Sigmoid colon (tissue), 7 donors: ENCODE measurements at places on chromosomes 1 and 21.

DNA sequence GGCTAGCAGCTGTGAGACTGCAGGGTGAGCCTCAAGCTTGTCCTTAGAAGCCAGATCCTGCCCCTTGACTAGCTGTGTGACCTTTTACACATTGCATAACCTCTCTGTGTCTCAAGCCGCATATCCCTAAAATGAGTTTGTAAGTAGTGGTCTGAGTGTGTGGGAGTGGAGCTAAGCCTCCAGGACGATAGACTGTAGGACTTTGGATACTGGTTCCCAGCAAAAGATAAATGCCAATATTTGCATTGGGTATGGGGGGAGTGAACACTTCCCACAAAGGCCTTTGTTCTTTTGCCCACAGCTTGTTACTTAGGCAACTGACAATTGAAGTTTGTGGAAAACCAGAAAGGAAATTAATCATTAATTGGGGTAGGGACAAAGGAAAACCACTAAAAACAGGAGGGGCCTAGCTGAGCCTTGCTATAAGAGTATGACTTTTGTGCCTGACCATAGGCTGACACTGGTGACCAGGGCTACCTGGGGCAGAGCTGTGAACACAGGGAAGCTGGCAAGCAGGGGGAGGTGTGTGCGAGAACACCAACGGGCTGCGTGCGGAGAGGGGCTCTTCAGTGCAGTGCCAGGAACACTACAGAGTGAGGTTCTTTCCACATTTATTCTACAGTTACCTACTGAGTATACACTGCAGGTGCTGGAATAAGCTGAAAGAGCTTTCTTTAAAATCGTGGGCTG, 102.4 kb upstream of the ETV3 start:
- DNase-seq = no peak

DNA sequence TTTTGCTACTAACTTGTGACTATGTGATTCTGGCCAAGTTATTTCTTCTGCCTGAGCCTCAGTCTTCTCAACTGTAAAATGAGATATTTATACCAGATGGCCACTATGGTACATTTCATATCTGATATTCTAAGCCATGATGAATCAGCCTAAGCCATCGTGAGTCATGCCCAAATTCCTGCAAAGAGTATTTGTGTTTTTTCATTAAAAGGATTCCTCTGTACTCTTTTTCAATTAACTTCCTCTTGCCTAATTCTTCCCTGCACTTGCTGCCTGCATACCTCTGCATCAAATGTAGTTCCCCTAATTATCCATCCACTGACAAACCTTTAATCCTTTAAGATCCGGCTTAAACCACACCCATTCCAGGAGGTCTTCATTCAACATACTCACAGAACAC, 575.1 kb upstream of the BEND5 start:
- no peak for DNase-seq

GRCh38 chr21:40792691-40793456, 54.1 kb downstream of the DSCAM start:
- DNase-seq = no peak

GRCh38 chr1:27057801-27058625, 45.4 kb upstream of the TENT5B start:
- DNase-seq = no peak

- no peak for DNase-seq
These were observed 13.7 kb downstream of the DHRS3 start for GRCh38 chr1:12604114-12604874.

- DNase-seq = no peak
These were observed 212.0 kb downstream of the SLC45A1 start for GRCh38 chr1:8529901-8530300.

DNA sequence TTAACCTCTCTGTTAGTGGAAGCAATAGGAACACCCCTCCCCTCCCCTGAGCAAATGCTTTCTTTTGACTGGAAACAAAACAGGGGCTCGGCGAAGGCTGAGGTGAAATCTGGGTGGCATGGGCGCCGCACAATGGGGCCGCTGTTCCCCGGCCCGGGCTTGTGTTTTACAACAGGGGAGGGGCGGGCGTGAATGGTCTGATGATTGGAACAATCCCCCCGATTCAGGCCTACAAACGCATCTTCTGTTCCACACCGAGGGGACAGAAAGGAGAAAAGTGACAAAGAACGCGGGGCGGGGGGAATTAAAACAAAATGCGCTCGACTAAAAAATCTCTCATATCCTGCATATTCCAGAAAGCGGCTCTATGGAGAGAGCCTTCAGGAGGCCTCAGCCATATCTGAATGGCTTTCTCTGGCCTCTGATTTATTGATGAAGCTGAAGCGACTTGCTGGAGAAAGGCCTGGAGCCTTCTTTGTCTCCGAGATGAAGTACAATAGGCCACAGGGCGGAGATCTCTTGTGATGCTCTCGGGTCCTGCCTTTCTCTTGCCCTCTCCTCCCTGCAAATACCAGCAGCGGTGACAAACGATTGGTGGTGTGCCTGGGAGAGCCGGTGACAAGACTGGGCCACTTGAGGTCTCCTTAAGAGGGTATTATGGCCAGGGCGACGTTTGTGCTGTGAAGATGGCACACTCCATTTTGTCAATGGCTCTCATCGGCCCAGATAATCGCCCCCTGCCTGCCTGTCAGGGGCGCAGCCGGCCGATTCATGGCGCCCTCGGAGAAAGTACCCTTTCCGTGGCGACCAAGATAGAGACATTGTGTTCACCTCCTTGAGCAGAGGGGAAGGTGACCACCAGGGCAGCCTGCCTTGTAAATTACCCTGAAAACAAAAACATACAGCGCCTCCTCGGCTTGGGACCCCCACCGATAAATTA, 47.1 kb upstream of the OLIG2 start:
- no peak for DNase-seq

GRCh38 chr1:85447006-85447943, 17.7 kb downstream of the DDAH1 start:
- DNase-seq = no peak

GRCh38 chr1:7669559-7670311, 101.4 kb upstream of the VAMP3 start:
- no peak for DNase-seq

GRCh38 chr1:913491-914130, 10.1 kb upstream of the SAMD11 start:
- peak; percentile 59 for DNase-seq

GRCh38 chr1:44262816-44263567, 49.7 kb downstream of the DMAP1 start:
- DNase-seq = no peak

DNA sequence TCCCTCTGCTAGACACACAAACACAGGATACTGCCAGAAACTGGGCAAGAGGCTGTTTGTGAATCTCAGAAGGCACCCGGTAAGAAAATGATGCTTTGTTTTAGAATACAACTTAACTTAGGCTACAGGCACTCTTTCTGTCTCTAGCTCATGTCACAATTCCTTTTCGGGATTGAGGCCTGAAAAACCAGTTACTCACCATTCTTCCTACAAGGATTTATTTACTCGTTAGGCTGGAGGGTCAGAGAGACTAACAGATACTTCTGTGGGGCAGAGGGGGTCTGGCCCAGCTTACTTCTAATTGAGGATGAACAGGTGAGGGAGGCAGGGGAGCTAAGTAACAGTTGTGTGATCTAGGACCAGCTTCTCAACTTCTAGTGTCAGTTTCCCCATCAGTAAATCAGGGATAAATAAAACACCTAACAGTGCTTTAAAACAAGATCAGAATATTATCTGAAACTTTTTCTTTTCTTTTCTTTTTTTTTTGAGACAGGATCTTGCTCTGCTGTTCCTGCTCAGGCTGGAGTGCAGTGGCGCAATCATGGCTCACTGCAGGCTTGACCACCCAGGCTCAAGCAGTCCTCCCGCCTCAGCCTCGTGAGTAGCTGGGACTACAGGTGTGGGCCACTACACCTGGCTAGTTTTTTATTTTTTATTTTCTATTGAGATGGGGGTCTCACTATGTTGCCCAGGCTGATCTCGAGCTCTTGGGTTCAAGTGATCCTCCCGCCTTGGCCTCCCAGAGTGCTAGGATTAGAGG, 31.9 kb downstream of the NFYC start:
- no peak for DNase-seq

- no peak for DNase-seq
These were observed 102.2 kb downstream of the NTMT2 start for GRCh38 chr1:170247751-170248521.

- no peak for DNase-seq
These were observed 24.8 kb downstream of the HSD11B1 start for GRCh38 chr1:209729436-209729835.

DNA sequence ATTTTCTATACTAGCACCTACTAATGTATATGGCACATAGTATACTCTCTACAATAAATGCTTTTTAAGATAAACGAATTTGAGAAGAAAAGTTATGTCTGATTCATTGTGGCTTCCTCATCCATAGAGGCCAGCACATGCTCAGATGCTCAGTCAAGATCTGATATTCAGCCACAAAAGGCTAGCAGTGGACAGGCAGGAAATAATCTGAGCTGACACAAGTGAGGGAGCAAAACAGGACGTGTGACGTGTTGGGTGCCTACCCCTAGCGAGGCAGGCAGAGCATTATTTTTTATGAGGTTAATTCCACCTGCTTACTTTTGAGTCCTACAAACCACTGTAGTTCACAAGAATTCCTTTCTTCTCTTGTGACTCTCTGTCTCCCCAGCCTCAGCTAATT, 550.9 kb downstream of the SMYD3 start:
- no peak for DNase-seq

- DNase-seq = no peak
These were observed 9.1 kb downstream of the TUFT1 start for GRCh38 chr1:151549199-151549598.

- DNase-seq = no peak
These were observed 71.9 kb downstream of the DTL start for GRCh38 chr1:212107481-212107880.

GRCh38 chr1:231719485-231720183, 93.0 kb downstream of the DISC1 start:
- DNase-seq = no peak

DNA sequence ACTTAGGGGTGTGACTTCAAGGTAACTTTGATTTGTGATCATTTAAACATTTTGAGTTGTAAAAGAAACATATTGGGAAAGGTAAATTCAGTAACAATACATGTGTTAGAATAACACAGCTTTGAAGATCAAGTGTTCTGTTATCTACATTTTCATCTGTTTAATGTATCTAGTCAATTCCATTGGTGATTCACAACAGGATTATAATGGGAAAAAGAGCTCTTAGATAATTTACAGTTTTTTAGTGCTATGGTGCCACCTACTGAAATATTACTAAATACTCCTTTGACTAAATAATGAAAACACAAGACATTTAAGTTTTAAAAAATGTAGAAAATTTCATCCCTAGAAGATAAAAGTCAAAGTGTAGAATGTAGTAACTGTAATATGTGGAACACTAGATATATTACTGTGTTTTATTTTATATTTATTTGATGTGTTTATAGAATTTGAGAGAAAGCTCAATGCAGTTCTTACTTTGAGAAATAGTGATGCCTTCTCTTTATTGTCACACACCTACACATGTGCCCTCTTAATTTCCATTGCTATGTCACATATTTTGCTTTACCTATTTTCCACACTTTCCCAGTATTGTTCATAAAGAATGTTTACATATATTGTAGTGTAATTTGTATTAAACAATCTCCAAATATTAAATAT, 47.4 kb downstream of the PTPRC start:
- DNase-seq = no peak

- no peak for DNase-seq
These were observed 5.9 kb downstream of the COX20 start for GRCh38 chr1:244841273-244841927.

DNA sequence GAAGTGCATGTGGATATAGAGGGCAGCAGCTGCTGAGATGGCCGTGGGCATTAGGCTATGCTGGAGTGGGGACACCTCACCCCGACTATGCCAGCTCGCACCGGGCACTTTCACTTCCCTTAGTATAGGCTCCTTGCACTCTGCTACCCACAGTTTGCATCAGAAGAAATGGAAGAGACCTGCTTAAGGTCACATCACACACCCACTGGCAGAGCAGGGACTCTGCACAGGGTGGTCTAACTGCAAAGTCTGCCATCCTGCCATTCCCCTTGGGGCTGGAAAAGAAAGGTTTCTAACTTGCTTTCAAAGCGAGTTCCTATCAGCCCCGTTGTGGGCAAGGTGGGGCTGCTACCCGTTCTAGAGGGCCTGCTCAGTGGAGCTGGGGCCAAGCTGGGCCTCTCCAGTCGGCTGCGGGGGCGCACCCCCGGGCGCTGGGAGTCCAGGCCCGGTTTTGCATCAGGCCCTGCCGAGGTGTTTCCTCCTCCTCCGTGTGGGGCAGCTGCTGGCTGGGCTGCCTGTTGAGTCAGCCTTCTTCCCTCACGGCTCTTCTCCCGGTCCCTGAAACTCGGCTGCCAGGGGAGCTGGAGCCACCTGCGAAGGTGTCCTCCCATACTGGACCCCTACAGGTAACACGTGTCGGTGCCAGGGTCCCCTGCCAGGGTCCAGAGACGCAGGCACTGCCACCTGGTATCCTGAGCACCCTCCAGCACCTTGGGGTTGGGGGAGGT, at the start of gene SYTL1:
TSS of gene SYTL1 (plus strand) at position 498 of the 728 bp plus-strand sequence. CDS start 3,313 bp downstream, outside the sequence.
- DNase-seq = no peak

DNA sequence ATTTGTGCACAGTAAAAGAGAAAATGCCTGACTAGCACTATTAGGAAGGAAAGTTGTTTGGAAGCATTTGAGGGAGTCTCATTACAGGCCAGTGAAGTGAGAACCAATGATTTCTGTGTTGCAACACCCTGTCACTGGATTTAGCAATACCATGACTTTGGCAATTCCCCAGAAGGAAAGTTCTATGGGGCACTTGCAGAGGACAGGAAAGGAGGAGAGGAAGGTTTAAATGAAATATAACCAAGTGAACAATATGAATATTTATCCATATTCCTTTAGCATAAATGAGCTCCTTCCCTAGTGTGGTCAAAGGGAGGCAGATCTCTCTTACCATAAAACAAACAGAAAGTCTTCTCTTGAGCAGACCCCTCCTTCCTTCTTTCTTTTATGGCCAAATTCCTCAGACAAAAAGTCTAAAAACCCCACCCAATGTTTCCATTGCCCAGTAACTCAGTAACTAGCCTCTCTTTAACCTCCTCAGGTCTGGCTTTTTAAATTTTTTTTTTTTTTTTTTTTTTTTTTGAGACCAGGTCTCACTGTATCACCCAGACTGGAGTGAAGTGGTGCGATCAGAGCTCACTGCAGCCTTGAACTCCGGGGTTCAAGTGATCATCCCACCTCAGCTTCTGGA, 5.5 kb downstream of the TLR5 start:
- peak; percentile 65 for DNase-seq

- no peak for DNase-seq
These were observed 6.6 kb upstream of the PTCH2 start for GRCh38 chr1:44849575-44850132.

GRCh38 chr1:60527567-60527966, 454.0 kb upstream of the C1orf87 start:
- no peak for DNase-seq

- DNase-seq = no peak
These were observed 49.4 kb downstream of the TENT5C start for GRCh38 chr1:117655220-117655577.
